Stimulated activated naive CD4-positive, alpha-beta T cell treated with Interleukin-2 at 50 U/mL for 16 hours (primary cell): ENCODE measurements at places on chromosomes 12 and 14.

DNA sequence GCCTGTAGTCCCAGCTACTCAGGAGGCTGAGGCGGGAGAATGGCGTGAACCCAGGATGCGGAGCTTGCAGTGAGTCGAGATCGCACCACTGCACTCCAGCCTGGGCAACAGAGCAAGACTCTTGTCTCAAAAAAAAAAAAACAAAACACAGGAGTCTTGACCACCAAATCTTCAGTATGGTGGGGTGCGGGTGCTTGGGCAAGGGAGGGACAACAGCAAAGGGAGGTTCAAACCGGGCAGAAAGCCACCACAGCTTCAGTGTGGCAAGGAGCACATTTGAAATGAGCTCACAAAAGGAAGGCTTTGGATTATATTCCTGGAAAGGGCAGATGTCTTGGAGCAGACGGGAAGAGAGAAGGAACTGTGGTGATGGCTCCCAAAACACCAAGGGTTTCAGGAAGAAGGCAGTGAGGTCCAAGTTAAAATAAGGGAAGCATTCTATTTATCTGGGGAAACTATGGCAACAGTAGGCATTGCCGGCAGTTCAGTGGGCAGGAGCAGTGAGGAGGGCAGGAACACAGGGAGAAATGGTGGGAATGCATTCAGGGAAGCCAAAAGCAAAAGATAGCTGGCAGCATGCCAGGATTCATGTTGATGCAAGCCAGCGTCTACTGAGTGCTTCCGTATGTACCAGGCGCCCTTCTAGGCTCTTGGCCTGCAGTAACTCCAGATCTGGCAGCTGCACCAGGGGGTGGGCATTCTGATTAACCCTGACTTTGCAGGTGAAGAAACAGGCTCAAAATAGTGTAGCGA, 51.0 kb upstream of the SRSF5 start:
- no peak for DNase-seq

DNA sequence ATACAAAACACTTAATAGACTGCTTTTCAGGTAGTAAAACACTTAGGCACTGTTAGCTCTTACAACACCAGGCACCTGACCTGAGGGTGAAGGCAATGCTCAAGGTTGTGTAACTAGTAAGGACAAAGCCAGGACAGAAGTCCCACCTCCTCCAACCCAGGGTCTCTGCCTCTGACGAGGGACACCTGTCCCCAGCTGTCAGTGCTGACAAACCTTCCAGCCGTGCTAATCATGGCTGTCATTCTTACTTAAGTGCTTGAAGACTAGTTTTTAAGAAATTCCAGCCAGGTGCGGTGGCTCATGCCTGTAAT, 62.5 kb upstream of the MAX start:
- DNase-seq: no peak

DNA sequence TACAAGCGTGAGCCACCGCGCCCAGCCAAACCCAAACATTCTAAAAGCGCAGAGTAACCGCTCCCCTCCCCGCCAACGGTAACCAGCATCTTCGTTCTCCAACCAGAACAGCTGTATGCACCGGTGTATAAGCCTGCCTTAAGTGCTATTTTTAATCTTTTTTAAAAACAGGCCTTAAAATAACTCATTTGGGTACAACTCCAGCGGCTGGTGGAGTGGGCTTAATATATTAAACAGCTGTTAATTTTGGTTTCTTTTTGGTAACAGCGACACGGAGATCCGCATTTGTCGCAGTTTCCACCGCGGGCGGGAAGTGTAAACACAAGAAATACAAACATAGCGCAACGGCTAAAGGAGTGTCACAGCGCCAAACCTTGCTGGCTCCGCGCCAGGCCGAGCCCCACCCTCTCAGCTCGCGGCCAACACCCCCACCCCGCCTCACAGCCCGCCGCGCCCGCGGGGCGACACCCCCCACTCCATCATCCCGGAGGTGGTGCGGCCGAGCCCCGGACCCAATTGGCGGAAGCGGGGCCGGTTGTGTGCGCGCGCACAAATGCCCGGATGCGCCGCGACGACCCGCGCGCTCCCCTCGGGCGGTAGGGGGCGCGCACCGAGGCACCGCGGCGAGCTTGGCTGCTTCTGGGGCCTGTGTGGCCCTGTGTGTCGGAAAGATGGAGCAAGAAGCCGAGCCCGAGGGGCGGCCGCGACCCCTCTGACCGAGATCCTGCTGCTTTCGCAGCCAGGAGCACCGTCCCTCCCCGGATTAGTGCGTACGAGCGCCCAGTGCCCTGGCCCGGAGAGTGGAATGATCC, at the start of gene MDM2:
Gene MDM2 (plus strand): TSS at position 602 of the 812 bp plus-strand sequence. CDS start 301 bp downstream, outside the sequence.
- DNase-seq: peak; percentile 94

DNA sequence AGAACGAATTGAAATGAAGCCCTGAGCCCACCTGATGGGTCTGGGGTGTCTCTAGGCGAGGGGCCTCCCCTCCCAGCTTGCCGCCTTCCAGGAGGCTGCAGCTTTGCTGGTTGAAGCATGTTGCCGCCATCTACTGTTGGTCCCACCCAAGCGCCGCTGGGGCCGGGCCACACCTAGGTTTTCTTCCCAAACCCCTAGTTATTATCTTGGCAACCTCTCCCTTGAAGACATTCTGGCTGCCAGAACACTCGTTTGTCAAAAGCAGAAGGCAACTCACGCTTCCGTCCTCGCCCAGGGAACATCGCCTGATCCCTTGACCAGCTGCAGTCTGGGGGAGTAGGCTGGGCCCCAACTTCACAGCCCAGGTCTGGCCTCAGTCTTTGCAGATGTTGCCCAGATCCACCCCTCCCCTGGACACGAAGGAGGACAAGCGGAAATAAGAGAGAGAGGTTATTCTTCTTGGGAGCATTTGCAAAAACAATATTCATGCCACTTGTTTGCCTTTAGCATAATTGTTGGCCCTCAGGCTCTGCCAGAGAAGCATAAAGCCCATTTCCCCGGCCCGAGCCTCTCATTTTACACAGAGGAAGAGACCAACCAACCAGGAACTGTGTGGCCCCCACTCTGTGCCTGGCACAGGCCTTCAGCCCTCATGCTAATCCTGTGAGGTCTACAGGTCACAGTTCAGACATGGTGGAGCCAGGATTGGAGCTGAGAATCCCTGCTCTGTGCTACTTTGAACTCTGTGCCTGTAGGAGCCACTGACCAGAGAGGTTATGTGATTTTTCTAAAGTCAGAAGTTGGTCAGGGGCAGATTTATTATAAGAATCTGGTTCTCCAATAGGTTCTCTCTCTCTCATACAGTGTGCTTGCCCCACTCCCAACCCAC, 6.8 kb downstream of the EMP1 start:
- DNase-seq: no peak

GRCh38 chr12:50934981-50935807, 17.1 kb upstream of the HIGD1C start:
- no peak for DNase-seq

DNA sequence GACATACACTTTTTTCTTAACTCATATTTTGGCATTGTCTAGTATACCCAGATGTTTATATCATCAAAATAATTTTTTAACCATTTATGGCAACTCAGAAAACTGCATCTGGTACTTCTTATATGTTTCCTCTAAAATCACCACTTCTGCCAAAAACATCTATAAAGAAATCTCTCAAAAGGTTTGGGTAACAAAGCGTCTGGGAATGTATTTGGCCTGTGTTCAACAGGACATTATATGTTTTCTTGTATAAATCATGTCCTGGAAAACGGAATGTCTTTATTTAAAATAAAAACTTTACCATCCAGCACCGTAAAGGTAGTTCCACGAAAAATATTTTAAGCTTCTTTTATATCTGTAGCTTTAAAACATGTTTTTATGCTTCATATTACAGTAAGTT, 36.1 kb upstream of the FBLN5 start:
- no peak for DNase-seq
